ENCODE measurements at places on chromosomes 5 and 9.

DNA sequence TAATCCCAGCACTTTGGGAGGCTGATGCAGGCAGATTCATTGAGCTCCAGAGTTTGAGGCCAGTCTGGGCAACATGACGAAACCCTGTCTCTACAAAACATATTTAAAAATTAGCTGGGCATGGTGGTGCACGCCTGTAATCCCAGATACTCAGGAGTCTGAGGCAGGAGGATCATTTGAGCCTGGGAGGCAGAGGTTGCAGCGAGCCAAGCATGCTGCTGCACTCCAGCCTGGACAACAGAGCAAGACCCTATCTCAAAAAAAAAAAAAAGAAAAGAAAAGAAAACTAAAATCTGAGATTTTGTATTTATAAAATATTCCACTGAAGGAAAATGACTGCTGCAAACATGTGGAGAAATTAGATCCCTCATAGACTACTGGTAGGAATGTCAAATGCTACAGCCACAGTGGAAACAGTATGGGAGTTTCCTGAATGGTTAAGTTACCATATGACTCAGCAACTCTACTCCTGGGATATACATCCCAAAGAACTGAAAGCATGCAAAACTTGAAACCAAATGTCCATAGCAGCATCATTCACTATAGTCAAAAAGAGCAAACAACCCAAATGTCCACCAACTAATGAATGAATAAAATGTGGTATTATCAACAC lies 106.1 kb downstream of the UBAP2 start:
- DNase-seq = no peak

- no peak for DNase-seq
These were observed 416.5 kb upstream of the CCNH start for GRCh38 chr5:87829217-87829551.

DNA sequence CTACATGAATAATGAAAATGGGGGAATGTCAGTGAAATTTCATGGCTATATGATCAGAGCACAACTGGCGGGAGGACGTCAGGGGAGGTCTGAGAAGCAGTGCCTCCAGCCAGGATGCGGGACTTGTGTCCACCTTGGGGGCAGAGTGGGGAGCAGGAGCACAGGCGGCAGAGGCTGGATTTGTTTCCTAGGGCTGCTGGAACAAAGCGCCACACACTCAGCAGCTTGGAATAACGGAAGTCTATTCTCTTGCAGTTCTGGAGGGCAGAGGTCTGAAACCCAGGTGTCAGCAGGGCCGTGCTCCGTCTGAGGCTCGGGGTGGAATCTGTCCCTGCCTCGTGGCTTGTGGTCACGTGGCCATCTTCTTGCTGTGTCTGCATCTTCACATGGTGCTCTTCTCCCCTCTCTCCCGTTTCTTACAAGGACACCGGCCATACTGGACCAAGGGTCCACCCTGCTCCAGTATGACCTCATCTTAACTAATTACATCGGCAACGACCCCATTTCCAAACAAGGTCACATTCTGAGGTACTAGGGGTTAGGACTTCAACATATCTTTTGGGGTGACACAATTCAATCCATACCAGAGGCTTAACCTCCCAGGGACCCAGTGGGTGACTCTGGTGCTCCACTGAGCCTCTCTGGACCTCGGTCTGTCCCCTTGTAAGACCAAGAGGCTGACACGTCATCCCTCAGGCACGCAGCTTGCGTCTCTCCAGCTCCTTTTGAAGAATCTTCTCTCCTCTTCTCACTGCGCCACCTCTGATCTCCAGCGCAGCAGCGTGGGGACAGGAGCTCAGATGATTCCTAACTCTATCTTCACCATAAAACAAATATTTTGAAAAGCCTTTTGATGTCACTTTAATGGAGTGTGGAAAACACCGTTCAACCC lies 202.5 kb downstream of the CDK5RAP2 start:
- no peak for DNase-seq

- DNase-seq = no peak
These were observed 245.9 kb downstream of the SAXO1 start for GRCh38 chr9:18786911-18787650.

DNA sequence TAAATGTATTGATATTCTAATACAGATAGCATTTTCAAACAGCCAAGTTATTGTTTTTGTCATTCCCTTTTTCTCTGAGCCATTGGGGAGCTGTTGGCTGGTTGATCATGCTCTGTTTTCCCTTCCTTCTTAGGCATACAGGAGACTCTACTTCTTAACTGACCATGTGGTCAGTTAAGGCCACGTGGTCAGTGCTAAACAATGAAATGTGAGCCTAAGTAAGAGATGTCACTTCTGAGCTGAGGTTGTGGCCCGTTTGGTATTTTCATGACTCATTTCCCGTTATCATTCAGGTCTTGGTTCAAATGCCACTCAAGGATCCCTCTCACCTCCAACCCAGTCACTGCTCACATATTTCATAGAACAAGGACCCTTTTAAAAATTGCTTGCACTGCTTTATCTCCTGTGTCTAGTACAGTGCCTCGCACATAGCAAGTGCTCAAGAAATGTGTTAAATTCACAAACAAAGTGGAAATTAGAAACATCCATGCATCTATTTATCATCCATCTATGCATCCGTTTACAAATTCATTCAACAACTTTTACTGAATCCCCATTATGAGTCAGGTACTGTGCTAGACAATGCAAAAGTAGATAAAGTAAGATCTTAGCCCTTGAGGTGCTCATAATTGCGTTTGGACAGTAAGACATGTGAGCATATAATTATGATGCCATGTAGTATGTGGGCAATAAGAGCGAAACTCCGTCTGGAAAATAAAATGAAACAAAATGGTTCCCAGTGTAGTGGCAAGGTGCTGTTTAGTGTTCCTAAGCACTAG lies 50.7 kb downstream of the ARRDC3 start:
- no peak for DNase-seq

DNA sequence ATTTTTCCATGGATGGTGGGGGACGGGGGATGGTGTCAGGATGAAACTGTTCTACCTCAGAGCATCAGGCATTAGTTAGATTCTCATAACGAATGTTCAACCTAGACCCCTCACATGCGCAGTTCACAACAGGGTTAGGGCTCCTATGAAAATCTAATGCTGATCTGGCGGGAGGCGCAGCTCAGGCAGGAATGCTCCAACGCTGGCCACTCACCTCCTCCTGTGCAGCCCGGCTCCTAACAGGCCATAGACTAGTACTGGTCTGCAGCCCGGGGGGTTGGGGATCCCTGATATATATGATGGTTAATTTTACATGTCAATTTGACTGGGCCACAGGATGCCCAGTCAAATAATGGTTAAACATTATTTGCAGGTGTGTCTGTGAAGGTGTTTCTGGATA lies 199.0 kb upstream of the NR4A3 start:
- no peak for DNase-seq

DNA sequence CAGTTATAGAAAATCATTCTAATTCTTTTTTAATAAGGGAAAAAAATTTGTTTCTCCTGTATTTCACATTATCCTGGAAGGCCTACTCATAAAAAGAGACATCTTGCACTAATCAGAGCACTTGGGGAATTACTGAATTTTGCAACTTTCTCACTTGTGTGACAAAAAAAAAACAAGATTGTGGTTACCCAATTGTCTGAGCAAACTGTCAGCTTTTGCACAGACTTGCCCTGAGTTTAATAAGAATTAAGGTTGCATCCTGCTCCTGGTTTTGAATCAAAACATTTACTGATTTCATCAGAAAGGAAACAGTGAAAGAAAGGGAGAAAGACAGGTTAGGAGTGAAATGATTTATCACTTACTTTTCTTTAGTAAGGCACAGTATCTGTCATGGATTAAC lies 10.6 kb upstream of the SH3RF2 start:
- DNase-seq = no peak

DNA sequence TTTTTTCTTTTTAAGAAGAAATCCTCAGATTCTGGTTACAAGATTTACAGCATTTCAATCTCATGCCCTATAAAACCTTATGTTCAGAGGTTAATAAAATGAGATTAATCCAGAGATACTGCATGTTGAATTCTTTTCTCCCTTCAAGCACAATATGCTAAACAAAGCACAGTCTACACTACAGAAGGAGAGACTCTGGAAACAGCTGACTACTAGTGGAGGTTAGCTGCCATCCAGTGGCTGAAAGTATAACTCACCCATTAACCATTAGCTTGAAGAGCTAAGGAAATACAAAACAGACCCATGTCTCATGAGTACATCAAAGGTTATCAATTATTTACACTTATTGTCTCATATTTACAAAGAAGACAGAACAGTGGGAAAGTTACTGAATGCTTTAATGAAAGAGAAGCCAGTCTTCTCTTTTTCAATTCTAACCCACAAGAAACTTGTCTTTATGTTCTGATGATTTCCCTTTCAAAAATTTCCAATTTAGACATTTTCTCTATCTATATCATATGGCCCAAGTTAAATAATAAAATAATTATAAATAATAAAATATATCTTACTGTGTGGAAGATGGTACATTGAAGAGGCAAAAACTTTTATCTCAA lies 12.7 kb upstream of the DNAH5 start:
- no peak for DNase-seq

DNA sequence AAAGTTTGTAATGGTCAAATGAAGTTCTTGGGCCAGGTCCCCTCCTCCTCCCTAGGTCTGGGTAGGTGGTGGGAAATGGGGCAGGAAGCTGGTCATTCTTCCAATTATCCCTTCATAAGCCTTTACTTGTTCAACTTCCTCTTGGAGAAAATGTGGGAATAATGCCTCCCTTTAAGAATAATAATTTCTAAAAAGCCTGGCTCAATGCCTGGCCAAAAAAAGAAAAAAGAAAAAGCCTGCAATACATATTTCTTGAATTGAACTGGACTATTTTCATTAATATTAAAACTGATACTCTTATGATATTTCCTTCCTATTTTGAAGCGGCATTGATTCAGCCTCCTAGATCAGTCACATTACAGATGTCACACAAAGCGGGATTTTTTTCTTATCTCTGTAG lies 600.9 kb downstream of the CCDC171 start:
- DNase-seq = no peak

Data from H1 (cell line).